Kidney epithelial cell (primary cell): ENCODE measurements at places on chromosomes 2 and 18.
A peak's percentile ranks its signal among the peaks of the same experiment; 100 is the strongest.

DNA sequence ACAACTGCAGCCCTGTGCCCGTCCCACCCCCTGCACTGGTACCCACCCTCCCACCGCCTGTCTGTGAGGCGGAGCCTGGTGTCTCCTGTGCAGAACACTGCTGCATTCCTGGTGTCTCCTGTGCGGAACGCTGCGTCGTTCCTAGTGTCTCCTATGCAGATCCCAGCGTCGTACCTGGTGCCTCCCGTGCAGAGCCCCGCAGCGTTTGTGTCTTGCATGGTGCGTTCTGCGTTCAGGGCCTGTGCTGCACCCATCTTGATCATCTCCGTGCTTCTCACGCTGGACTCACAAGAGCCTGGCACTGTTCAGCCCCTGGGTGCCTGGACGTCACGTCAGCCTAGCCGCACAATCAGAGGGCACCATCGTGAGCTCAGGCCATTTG lies 248.6 kb upstream of the SALL3 start:
- no peak for DNase-seq

DNA sequence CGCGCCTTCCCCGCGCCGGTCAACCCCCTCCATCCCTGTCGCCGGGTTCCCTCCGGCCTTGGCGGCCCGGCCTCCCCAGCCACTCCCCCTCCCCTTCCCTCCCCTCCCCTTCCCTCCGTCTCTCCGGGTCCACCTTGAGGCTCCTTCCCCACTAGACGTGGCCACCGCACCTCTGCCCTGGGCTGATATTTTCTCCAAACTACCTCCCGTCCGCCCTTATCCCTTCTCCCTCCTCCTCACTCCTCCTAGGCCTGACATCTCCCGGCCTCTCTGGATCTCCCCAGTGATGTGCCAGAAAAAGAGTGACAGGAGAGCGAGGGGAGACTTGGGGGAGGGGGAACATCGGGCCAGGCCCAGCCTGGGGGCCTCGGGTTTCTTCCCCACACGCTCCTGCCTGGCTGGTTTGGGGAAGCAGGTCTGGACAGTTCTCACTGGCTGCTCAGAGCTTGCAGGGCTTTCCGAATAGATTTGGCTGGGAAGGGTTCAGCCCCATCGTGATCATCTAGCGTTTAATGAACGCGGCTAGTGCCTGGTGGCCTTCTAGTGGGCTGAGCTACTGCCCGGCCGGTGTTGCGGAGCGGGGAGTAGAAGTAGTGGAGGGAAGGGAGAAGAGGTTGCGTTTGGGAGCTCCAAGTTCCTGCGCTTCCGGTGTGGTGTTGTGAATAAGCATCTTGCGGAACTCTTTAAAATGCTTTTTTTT lies 641 bp downstream of the MAPRE3 start:
- DNase-seq, result no peak

- DNase-seq, result no peak
Observed at GRCh38 chr2:197208841-197209240, 101.7 kb downstream of the ANKRD44 start.

DNA sequence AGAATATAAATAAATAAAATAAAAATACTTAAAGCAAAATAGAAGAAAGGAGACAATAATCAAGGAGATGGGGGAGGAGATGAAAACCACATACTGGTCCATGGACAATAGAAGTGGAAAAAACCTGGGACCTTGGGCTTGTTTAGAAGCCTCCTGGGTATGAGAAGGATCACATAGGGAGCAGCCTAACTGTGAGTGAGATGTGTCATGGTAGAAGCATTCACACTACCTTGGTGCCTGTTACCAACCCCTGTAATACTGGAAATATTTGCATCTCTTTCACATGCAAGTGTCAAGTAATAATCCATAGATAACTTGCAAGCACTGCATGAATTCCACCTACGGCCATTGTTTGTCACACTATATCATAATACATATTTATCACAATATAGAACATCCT lies 23.2 kb upstream of the RNF103 start:
- DNase-seq, result no peak

GRCh38 chr18:74589811-74590210 lies 7.9 kb upstream of the ZNF407 start:
- no peak for DNase-seq

GRCh38 chr2:27074738-27075565 lies 3.5 kb upstream of the EMILIN1 start:
- DNase-seq, result no peak

DNA sequence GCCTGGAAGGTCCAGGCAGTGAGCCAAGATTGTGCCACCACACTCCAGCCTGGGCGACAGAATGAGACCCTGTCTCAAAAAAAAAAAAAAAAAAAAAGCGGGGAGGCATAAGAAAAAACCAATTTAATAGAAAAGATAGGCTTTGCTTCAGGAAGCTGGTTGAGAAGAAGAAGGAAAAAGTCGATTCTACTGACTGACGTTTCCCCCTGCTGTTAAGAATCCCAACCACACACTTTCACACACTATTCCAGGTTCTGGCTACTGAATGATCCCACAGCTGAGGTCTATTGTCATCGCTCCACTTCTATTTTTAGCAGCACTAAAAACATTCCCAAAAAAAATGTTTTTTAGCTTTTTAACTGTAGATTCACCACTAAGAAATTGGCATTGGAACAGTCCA lies 6.7 kb upstream of the CHCHD5 start:
- no peak for DNase-seq

DNA sequence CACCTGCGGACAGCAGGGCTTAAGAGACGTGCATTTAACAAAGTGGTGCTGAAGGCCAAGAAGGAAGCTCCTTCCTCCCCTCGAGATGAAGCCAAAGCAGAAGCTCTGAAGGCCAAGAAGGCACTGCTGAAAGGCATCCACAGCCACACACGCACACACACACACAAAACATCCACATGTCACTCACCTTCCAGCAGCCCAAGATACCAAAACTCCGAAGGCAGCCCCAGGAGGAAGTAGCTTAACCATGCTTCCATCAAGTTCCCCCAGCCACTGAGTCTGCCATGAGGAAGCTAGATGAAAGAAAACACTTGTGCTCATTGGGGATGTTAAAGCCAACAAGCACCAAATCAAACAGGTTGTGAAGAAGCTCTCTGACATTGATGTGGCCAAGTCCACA lies 175.7 kb upstream of the POU3F3 start:
- DNase-seq, result no peak

- DNase-seq, result no peak
Observed at GRCh38 chr2:158464426-158465281, 7.9 kb downstream of the PKP4 start.

GRCh38 chr2:143140864-143141661 lies 11.8 kb downstream of the ARHGAP15 start:
- no peak for DNase-seq

GRCh38 chr2:168611896-168612650 lies 156.0 kb downstream of the CERS6 start:
- no peak for DNase-seq

- DNase-seq, result no peak
Observed at GRCh38 chr2:168944065-168944464, 43.0 kb downstream of the G6PC2 start.

DNA sequence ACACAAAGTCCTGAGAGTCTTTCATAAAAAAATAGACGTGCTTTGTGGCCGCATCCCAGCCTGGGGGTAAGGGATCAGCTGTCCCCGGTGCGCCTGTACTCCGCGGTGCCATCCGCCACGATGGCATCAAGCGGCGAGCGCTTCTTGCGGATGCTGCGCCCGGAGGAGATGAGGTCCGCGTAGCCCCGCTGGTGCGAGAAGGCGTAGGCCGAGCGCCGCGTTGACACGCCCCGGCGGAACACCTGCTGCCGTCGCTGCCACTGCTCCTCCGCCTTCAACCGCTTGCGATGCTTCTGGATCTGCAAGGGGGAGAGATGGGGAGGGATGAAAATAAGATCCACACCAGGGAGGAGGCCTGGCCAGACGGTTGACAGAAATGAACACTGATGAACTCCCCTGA lies 26.8 kb upstream of the NARS1 start:
- no peak for DNase-seq

- DNase-seq, result no peak
Observed at GRCh38 chr2:60316381-60317033, 236.9 kb downstream of the BCL11A start.

DNA sequence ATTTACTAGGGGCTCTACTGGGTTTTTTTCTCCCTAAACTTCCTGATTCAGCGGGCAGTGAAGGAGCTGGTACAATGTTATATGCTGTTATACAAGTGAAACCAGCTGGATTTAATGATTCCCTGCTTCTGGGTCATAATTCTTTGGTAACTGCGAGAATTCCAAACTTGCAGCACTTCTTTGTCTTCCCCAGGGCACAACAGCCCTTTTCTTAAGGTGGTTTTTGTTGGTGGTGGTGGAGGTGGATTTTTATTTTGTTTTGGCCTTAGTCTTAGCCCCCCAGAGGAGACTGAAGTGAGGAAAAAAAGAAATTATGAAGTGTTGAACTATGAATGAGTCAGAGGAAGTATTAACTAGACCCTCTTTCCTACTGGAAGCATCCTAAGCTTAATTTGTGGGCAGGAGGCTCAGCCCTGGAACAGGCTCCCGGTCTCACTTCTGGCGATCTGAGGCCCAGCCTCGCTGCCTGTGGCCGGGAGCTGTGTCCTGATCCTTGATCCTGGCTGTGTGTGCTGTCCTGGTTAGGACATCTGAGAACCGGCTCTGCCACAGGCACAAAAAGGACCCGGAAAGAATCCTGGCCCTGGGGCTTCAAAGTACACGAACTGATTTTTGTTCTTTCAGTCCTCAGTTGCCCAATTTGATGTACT lies 141.9 kb downstream of the LYPD6B start:
- DNase-seq, result no peak

DNA sequence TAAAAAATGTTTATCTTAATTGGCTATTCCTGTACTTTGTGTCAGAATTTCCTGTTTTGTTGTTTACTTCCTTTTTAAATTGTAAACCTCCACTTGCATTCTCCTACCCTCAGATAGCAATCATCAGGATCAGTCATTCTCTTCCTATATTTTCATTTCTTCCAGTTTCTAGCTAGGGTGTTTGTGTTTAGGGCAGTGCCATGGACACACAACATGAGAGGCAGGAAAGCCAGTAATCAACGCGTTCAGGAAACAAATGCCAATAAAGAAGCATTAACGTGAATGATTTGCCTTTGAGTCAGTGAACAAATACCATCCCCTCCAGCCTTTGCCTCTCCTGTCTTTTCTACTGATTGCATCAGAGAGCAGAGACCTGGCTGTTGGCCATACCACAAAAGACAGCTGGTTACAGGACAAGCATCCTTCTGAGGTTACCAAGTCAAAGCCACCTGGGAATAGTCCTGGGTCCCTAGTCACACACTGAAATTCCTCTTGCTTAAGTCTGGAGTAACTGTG lies 56.7 kb upstream of the FHL2 start:
- DNase-seq, result peak; percentile 100

DNA sequence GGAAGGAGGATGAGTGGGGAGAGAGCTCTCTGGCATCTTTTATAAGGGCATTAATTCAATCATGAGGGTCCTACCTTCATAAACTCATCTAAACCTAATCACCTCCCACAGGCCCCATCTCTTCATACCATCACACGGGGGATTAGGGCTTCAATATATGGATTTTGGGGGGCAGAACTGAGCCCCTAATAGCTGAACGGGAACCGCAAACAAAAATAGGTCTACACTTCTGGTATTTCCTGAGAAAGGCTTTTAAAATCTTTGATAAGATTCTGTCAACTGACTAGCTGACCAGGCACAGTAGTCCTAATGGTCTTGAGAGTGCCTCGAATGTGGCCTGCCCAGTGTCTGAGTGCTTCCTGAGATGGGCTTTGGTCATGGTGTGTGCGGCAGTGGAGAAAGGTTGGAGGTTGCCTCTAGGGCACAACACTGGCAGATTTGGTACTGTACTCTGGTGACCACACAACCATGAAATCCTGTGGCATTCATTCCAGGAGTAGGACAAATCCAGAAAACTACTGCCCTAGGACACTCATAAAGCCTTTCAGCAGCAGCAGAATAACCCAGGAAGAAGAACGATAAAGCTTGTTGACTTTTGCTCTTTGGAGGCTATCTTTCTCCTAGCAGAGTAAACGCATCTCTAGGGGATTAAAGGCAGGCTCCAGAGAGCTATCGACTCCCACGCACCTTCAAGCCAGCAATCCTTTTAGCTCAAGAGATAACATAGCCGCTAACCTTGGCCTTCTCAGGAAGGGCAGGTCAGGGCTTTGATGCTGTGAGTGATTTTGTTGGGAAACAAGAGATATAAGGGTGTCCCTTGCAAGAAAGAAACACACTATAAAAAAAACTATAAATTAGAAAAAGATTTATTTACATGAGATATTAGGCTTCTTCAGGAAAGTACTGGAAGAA lies 12.3 kb upstream of the APOB start:
- DNase-seq, result no peak

- no peak for DNase-seq
Observed at GRCh38 chr2:3557639-3558204, 411 bp downstream of the RNASEH1 start.

- no peak for DNase-seq
Observed at GRCh38 chr2:144011553-144011952, 508.4 kb downstream of the ZEB2 start.

DNA sequence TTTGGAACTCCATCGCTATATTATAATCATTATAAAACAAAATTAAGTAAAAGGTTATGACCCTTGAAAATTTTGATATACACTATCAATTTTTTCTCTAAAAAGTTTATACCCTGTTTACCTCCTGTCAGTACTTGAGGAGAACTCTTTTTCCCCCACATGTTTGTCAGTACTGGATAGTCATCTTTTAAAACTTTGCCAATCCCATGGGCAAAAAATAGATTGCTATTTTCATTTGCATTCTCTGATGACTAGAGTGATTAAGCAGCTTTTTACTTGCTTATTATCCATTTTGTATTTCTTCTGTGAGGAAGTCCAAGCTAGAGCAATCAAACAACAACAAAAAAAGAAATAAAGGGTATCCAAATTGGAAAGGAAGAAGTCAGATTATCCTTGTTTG lies 76.4 kb downstream of the DGKD start:
- no peak for DNase-seq

DNA sequence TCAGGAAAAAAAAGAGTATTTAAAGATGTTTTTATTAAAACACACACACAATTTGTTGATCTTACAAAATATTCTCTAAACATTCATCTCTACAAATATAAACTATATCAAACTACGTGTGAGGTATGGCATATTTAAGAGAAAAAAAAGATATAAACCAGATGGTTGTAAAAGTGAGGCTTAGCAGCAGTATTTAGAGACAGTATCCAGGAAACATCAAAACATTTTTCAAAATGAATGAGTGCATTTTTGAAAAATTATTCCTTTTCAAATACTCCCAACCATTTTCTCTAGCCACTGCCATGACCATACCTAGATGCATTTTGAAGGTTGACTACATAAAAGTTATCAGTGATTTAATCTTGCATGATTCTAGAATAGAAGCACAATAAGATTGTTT lies 38.2 kb upstream of the RAB27B start:
- DNase-seq, result no peak

GRCh38 chr18:8681196-8681595 lies 24.2 kb upstream of the MTCL1 start:
- no peak for DNase-seq

- no peak for DNase-seq
Observed at GRCh38 chr2:105584435-105585010, 160.2 kb upstream of the NCK2 start.

GRCh38 chr18:24982831-24983230 lies 369.1 kb downstream of the ZNF521 start:
- DNase-seq, result no peak

GRCh38 chr2:31413862-31414550 lies 536 bp downstream of the XDH start:
- DNase-seq, result no peak
